Bronchial epithelial cell (primary cell): ENCODE measurements at places on chromosomes 16 and 17.

DNA sequence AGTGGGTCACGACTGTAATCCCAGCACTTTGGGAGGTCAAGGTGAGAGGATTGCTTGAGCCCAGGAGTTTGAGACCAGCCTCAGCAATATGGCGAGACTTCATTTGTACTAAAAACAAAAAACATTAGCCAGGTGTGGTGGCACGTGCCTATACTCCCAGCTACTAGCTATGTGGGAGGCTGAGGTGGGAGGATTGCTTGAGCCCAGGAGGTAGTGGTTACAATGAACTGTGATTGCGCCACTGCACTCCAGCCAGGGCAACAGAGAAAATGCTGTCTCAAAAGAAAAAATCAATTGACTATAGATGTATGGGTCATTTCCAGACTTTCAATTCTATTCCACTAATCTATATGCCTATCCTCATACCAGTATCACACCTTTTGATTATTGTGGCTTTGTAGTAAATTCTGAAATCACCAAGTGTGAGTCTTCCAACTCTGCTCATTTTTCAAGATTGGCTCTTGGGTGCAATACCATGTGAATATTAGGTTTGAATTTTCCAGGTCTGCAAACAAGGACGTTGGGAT, 27.2 kb upstream of the CEP20 start:
- no peak for DNase-seq

DNA sequence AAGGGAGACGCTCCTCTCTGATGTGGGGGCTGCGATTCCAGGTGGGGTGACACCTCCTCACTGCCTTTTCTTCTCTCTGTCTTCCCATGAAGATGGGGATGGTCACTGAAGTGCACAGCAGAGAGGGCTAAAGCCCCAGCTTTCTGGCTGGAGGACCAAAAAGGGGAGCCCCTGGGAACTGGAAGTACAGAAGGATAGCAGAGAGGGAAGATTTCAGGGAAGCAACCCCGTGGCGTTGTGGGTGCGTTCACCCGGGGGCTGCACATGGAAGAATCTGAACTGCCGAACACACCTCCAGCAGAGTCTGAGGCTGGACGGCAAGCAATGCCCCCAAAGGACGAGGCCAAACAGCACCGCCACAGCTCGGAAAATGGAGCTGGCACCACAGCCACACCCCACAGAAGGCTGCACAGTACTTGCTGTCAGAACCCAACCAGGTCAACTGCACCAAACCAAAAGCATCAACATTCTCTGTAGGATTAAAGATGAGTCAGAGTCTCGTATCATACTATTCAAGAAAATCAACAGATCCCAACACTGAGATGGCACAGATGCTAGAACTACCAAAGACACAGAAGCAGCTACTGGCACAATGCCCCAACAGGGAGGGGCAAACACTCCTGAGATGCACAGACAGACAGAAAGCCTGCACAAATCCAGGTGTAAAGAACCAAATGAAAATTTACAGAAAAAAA, 49.9 kb downstream of the MAP1LC3B start:
- DNase-seq, result peak; percentile 8

DNA sequence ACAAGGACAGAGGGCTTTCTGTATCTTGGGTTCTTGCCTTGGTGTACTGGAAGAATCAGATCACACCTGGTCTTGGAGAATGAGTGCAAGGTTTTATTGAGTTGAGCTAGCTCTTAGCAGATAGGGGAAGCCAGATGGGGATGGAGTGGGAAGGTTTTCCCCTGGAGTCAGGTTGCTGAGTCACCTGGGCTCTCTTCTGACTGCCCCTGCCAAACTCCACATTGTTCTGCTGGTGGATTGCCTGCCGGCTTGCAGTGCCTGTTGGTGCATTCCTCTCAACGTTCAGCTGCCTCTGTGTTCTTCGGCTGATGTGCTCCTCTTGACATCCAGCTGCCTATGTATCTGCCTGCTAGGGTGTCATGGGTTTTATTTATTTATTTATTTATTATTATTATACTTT, 1431.1 kb downstream of the CDH8 start:
- no peak for DNase-seq

GRCh38 chr17:38663125-38663751, 11.5 kb downstream of the EPOP start:
- peak; percentile 52 for DNase-seq

- peak; percentile 79 for DNase-seq
Measured at GRCh38 chr17:45703806-45704205, 80.3 kb upstream of the CRHR1 start.

- no peak for DNase-seq
Measured at GRCh38 chr16:35252356-35252936, 1793.0 kb downstream of the TP53TG3F start.

GRCh38 chr16:87790292-87791100, 24.7 kb upstream of the KLHDC4 start:
- peak; percentile 88 for DNase-seq

- peak; percentile 88 for DNase-seq
Measured at GRCh38 chr16:51538707-51539498, 387.8 kb upstream of the SALL1 start.

GRCh38 chr16:27801289-27801945, 251.5 kb downstream of the KATNIP start:
- DNase-seq, result no peak

- DNase-seq, result peak; percentile 84
Measured at GRCh38 chr17:57557834-57558681, 187.0 kb downstream of the CCDC182 start.

- DNase-seq, result peak; percentile 80
Measured at GRCh38 chr16:47774661-47775060, 313.5 kb downstream of the PHKB start.

- no peak for DNase-seq
Measured at GRCh38 chr17:29885031-29885640, 44.9 kb downstream of the SSH2 start.

- DNase-seq, result no peak
Measured at GRCh38 chr17:73013301-73013700, 79.2 kb downstream of the SLC39A11 start.
